ENCODE measurements at places on chromosomes 12 and 14.

- DNase-seq: no peak
These were observed 73.2 kb upstream of the GPATCH2L start for GRCh38 chr14:76078501-76078900.

GRCh38 chr12:110658878-110659277 lies 30.0 kb downstream of the HVCN1 start:
- DNase-seq: no peak

- DNase-seq: no peak
These were observed 77.3 kb downstream of the PPM1A start for GRCh38 chr14:60326274-60326673.

DNA sequence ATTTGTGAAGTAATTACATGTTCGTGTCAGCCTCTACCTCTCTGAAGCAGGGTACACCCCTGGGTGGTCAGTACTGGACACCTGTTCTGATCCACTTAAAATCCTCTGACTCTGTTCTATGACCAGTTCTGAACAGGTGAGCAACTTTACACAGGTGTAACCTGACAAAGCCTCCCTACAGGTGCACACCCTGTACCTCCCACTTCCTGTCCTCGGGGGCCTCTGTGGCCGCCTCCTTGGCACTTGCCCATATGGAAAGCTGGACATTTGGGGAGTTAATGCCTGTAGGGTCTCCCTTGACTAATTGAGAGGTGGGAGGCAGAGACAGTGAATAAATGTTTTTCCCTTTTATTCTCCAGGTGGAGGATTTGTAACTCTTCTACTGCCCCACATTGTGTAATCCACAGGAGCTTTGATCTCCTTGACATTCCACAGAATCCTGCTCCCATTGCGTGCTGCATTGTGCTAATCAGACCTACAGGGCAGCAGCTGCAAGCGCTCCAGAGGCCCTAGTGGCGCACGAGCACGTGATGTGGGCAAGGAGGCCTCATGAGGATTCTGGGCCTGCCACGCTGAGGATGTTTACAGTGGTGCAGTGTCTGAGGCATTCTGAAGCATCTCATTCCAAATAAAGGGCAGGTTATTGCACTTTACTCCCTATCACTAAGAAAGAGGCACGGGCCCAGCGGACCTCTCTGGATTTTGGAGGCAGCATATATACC lies 45.8 kb upstream of the BATF start:
- no peak for DNase-seq

DNA sequence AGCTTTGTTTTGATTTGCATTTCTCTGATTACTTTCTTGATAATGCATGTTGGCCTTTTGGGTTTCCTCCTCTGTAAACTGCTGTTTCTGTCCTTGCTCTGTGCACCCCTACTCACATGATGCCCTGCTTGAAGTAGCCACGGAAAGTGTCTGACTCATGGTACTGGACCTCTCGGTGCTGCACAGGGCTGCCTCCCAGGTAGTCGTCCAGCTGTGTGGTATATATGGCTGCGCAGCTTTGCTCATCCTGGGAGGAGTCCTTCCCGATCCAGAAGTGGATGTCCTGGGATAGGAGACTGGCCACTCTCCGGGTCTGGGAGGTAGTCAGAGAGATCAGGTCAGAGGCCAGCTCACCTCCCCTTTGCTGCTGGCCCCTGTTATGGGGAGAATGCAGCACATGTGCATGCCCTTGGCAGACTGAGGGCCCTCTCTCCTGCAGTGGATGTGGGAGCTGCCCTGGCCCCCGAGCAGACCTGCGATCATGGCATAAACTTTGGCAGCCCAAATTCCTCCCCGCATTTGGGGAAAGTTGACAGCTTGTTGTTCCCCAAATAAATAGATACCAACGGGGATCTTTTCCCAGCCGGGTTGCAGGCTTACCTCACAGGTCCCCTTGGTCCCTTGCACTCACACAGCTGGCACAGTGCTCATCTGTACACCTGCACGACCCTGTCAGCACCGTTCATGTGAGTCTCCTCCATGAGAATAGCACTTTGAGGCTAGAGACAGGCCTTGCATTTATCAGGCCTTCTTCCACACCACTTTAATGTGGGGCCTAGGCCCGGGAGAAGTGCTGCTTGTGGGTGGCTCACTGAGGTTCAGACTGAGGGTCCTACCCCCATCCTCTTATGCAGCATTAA lies 5.2 kb downstream of the AVIL start:
- DNase-seq: no peak

- DNase-seq: no peak
These were observed 185.6 kb downstream of the TMEM121 start for GRCh38 chr14:105711841-105712460.

- DNase-seq: no peak
These were observed 13.8 kb downstream of the CD9 start for GRCh38 chr12:6213969-6214368.

Data from stimulated activated CD8-positive, alpha-beta memory T cell treated with anti-CD3 and anti-CD28 coated beads, Interleukin-4, amount 100 ng/mL, for 1 hour (primary cell).